Dermis microvascular lymphatic vessel endothelial cell (primary cell): ENCODE measurements at places on chromosomes 2 and 18. TPM values are rescaled to one million over a fixed set of nuclear protein-coding genes. Genes with fewer than 3 reads are reported as not detected.

SPATS2L gene
- 9.4 and 11.1 TPM in 2 replicates for total RNA-seq

HPCAL1 gene
- total RNA-seq, result 34.3 and 45.3 TPM in 2 replicates

NEMP2 gene
- 2.1 and 2.4 TPM in 2 replicates for total RNA-seq

PFN4 gene
- 0.26 and 0.51 TPM in 2 replicates for total RNA-seq

IL1F10 gene
- total RNA-seq, result not detected in 2 replicates

SLC19A3 gene
- total RNA-seq, result under 0.01 and 0.13 TPM in 2 replicates
